ENCODE measurements at places on chromosomes 5 and 9.

DNA sequence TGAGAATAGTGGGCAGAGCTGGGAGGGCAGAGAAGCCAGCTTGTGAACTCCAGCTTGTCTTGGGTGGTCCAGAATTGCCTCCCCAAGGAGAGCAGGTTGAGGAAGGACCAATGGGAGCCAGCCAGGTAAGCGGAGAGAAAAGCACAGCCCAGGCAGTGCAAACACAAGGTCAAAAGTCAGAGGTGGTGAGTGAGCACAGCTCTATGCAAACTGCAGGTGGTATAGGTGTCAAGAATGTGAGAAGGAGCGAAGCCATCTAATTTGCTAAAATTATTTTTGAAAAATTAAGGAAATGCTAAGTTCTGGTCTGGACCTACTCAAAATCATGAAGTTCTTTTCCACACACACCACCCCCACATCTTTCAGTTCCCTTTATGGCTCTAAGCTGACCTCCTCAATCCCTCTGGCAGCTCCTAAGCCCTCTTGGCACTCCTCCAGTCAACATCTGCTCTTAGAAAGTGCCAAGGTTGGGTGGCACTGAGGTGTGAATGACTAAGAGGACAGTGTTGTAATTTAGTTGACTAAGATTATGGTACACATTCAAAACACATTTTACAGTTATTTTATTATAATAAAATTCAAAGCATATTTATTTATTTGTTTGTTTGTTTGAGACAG is 6.6 kb upstream of the OTULINL start:
- DNase-seq: no peak

GRCh38 chr5:148290271-148291195 is 21.7 kb upstream of the SPINK7 start:
- DNase-seq: peak; percentile 16

DNA sequence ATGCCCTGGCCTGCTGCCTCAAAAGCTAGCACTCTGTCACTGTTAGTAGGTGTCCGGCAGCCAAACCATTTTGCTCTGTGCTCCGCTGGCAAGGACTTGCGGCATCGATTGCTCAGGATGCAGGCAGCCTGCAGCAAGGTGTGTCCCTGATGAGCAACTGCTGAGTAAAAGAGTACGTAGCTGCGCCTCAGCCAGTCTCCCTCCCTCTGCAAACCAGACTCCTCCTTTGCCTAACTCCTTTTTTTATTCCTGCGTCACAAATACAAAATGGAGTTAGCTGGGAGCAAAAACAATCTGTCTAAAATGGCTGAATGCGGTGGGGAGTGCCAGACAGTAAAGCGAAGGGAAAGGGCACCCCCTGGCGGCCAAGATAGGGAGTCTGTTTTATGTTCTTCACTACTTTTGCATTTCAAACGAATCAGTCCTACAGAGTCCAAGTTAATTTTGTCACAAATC is 61.1 kb downstream of the DIAPH1 start:
- peak; percentile 89 for DNase-seq

DNA sequence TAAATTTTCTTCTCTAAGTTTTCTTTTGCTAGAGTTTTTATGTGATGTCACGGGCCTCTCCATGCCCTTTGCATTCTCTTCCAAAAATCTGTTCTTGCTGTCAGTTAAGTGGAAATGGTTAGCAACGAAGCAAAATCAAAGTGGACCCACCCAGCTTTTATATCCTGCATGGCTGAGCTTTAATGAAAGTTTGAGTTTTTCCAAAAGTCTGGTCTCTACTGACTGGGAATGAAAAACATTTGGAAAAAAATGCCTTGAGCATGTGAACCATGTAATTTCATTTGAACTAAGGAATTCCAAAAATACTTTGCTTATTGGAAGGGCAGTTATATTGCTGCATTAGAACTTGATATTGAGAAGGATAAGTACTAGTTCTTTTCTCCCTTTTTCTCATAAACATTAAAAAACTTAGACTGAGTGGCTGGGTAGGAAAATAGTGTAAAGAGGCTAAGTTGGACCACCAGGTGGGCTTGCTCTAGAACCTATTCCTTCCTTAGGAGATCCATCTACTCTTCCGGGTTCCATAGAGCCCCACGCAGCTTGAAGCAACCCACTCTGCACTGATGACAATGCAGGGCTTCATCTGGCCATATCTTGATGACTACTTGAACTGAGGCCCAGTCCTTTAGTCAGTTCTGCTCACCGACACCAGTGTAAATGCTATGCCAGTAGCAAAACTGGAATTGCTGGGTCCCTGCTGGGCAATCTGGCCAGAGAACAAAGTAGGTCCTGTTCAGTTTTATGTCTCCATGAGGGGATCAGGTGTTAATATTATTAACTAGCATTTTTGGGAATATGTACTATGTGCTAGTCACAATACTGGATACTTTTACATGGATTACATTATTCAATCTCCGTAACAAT is 17.4 kb upstream of the RIC1 start:
- no peak for DNase-seq

DNA sequence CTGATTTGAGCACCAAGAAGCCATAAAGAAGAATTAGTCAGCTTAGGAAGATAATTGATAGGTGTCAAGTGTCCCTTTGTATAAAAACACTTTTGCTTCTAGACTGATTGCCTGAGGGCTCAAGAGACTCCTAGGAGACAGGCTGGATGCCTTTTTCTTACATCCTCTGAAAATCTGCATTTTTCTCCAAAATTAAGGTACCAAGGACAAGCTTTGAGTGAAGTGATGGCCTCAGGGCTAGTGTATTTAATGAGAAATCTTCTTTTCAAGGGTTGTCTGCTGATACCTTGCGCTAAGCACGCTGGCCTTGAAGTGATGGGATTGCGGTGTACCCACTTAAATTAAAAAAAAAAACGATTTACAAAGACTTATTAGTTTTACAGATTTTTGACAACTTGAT is 304.0 kb downstream of the TLR4 start:
- no peak for DNase-seq

Data from HCEC 1CT (cell line).